H4 (cell line): ENCODE measurements at places on chromosomes 16 and 17. TPM values are rescaled to one million over a fixed set of nuclear protein-coding genes. Genes with fewer than 3 reads are reported as not detected.
A peak's percentile ranks its signal among the peaks of the same experiment; 100 is the strongest.

The OTOA gene
- 0.04 TPM in 1 of 2 replicates, not detected in the other for total RNA-seq

GRCh38 chr16:62568926-62569325 lies 532.7 kb upstream of the CDH8 start:
- DNase-seq: no peak

DNA sequence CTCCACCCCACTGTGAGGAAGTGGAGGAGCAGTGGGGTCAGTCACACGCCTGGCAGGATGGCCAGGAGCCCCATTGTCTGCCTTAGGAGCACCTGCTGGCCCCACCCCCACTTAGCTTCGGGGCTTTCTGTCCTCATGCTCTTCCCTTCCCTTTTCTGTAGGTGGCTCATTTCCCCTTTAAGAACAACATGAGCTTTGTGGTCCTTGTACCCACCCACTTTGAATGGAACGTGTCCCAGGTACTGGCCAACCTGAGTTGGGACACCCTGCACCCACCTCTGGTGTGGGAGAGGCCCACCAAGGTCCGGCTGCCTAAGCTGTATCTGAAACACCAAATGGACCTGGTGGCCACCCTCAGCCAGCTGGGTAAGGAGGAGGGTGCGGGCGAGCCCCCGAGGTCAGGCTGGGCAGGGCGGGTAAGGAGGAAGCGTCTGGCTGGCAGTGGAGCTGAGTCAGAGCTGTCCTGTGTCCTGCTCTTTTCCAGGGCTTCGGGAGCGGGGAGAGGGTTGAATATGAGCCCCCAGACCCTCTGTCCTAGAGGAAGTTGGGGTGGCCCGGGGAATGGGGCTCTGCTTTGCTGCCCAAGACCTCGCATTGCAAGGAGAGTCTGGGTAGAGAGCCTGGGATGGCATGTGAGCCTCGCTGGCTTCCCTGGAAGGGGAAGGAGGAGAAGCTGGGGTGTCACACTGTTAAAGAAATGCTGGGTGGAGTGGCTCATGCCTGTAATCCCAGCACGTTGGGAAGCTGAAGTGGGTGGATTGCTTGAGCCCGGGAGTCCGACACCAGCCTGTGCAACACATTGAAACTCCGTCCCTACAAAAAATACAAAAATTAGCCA lies 9.2 kb upstream of the SERPINF1 start:
- DNase-seq: no peak

- no peak for DNase-seq
These were observed 12.2 kb upstream of the ZNF267 start for GRCh38 chr16:31861455-31861854.

DNA sequence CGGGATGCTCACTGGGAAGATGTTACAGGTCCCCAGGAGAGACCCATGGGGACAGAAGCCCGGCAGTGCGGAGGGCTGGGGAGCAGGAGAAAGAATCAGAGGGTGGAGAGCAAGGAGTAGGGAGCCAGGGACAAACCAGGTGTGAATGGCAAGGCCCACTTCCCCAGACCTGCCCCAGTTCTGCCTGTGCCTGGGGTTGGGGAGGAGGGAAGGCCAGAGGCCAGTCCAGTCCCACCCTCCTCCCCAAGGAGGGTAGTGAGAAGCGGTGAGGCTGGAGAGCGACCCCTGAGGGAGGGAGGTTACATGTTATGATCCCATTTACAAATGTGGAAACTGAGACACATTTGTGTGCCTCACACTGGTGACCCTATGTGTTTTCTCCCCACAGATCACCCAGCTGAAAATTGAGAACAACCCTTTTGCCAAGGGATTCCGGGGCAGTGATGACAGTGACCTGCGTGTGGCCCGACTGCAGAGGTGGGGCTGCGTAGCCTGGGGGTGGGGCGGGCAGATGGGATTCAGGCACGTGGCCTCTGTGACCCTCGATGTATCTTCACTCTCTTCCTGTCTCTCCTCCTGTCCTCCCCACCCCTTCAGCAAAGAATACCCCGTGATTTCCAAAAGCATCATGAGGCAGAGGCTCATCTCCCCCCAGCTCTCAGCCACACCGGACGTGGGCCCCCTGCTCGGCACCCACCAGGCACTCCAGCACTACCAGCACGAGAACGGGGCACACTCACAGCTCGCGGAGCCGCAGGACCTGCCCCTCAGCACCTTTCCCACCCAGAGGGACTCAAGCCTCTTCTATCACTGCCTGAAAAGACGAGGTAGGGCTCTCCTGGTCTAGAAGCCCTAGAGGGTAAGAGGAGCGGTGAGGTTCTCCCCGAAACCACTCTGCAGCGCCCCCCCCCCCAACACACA lies 27.5 kb downstream of the TBX4 start:
- no peak for DNase-seq

DNA sequence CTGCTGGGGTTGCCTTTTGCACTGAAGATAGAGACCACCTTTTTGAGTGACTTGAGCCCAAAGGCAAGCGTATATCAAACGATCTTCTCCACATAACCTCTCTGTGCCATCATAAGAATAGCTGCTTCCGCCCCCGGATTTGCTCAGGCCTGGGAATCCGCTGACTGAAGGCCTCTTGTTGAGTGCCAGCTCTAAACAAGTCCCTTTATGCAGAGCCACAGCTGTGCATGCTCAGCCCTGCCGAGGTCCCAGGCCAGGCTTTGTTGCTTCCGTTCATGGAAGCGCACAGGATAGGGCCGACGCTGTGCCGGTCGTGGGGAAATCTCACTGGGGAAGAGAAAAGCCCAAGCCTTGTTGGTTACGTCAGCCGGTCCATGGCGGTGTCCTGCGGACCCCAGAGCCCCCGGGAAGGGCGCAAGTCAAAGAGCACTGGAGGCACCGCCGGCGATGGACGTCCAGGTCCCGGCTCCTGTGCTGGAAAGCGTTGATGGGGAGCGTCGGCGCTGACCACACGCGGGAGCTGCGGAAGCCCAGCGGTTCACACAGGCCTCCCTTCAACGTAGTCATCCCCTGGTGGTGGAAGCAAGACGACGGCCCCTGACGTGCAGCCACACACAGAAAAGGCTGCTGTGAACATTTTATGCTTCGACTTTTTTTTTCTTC lies 23.5 kb upstream of the RPL13 start:
- DNase-seq: no peak

The ESRP2 gene
- total RNA-seq: 0.21 TPM in 1 of 2 replicates, not detected in the other

DNA sequence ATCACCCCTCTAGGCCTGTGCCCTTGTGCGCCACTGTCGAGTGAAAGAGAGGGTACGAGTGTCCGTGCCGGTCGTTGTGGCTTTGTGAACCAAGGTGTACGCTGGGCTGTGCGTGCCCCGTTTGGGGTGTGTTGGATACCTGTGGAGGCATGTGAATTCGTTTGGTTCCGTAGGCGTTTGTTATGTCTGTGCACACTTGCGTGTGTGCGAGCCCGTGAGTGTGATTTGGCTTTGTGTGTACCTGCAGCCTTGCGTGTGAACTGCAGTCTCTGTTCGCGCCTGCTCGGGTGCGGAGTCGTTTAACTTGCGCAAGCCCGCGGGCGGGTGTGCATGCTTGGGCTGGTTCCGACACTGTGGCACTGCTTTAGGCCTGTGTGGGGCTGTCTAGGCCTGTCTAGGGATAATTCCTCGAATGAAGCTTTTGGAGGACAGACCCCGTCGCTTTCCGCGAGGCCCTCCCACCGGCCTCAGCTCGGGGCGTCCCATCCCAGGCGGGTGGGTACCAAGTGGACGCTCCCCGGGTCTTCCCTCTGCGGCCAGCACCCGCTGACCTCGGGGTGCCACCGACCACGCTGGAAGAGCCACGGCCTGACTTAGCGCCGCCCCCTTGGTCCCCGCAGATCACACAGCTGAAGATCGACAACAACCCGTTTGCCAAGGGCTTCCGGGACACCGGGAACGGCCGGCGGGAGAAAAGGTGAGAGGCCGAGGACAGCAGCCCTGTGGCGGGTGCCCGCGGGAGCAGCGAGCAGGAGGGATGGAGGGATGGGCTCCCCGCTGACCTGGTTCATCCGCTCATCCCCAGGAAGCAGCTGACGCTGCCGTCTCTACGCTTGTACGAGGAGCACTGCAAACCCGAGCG lies 4.4 kb downstream of the TBX2 start:
- DNase-seq: no peak

The TPSAB1 gene
- not detected in 2 replicates for total RNA-seq

DNA sequence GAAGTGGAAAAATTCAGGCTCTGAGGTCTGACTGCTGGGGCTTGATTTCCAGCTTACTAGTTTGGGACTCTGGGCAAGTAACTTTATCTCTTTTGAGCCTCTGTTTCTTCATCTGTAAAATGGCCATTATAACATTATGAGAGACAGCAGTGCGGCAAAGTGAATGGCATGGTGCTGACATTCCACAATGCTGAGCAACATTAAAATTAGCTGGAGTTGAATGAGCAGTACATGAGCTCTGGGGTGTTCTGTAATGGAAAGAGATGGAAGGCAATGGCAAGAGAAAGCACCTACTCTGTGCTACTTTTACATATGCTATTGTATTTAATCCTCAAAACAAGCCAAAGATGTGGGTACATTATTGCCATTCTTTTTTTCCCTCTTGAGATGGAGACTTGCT lies 535.7 kb upstream of the CDH11 start:
- DNase-seq: no peak

- no peak for DNase-seq
These were observed 14.2 kb downstream of the SLFN12L start for GRCh38 chr17:35523296-35523695.

- no peak for DNase-seq
These were observed 73.9 kb upstream of the KIFC3 start for GRCh38 chr16:57876210-57876609.

DNA sequence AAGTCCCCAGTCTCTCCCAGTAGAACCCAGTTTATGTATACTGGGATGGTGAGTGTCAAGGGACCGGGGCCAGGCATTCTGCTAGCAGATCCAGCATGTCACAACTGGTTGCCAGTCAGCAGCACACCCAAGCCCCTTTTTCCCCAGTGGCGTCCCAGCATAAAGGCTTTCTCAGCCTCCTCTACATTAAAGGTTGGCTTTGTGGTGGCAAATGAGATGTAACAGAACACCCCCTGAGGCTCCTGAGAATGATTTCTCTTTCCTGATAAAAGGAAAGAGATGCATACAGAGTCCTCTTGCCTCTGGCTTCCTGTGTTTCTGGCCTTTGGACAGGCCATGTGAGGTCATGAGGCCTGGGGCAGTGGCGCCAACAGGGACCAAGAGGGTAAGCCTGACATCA lies 27.9 kb downstream of the IRX6 start:
- no peak for DNase-seq

The C17orf58 gene
- 20.3 and 25.5 TPM in 2 replicates for total RNA-seq

DNA sequence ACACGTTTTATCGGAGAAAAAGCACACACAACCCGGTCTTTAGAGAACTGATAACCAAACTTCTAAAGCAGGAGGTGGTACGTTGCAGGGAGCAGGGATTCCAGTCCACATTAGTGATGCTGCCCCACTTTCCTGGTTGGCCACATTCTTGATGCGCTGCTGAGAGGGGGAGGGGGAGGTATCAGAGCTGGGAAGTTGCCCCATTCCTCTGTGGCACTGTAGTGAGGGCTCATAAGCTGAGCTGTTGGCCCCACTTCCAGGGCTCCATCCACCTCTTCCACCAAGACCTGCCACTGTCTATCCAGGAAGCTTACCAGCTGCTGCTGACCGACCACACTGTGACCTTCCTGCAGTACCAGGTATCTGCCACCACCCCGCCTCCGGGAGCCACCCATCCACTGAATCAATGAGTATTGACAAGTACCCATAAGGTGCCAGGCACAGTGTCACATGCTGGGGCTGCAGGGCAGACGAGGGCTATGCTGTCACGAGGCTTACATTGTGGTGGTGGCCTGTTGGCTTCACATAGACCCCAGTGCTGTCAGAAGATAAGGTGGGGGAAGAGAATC lies 1.1 kb downstream of the TSEN54 start:
- no peak for DNase-seq

GRCh38 chr17:7710301-7710700 lies 5.3 kb downstream of the EFNB3 start:
- no peak for DNase-seq

DNA sequence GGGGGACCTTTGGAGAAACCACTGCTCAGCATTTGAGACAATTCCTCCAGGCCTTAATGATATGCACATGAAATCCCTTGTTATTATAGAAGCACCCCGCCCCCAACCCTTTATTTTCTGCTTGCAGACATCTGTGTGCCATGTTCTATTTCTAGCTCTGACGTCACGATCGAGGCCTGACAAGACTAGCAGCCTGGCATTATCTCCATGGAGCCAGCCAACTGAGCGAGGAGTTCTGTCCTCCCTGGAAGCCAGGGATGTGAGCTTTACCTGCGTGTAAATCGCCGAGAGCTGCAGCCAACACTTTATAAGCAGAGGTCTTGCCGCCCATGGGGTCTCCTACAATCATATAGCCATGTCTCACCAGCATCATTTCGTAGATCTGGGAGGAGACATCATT lies 116.9 kb downstream of the DNAH3 start:
- no peak for DNase-seq

DNA sequence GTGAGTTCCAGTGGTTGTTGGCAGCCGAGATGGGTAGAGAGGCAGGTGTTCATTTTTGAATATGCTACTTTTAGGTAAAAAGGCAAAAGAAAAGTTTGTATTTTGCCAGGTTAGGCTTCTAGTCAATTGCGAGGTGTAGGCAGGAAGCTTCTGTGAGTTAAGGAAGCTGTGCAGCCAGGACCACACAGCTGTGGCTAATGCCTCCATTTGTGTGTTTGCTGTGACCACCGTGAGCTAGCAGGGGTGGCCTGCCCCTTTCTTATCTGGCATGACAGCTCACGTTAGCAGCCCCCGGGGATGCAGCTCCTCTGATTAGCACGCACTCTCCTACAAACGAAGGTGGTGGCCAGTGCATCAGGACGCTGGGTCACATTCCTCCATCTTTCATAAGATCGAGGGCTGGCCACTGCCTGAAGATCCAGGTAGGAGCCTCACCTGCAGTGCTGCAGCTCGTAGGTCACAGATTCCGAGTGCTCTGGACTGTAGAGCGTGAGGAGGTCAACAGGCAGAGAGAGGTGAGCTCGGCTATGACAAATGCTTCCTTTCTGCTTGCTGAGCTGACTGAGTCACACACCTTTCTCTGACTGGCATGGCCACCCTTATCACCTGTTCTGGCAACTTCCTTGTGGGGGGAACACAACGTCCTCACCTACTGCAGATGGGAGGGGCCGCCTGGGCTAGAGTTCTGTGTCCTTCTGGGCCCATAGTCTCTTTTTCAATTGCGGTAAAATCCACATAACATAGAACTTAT lies 244.4 kb downstream of the HS3ST3B1 start:
- no peak for DNase-seq

The LIG3 gene
- total RNA-seq: 23.6 and 31.9 TPM in 2 replicates

- peak; percentile 36 for DNase-seq
These were observed 37.8 kb downstream of the YPEL2 start for GRCh38 chr17:59369031-59369975.
